ENCODE measurements at places on chromosomes 2 and 18.

DNA sequence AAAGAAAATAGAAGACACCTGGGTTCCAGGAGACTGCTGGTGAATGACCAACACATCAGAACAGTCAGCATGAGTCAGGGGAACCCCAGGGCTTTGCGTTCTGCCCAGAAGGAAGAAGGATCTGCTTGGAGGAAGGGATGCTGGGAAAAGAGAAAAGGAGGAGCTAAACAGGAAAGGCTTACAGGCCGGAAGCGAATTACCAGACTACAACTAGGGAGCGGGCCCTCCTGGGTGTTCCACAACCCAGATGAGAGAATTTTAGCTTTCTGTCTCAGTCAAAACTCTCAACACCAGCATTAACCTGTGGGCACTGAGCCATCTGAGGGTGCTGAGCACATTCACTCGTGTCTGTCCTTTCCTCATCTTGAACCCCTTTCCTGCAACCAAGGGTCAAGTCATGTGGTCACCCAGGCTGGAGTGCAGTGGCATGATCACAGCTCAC is 19.2 kb downstream of the CDC42EP3 start:
- no peak for DNase-seq

- no peak for DNase-seq
Measured at GRCh38 chr2:241107031-241107783, 5.1 kb upstream of the MTERF4 start.

DNA sequence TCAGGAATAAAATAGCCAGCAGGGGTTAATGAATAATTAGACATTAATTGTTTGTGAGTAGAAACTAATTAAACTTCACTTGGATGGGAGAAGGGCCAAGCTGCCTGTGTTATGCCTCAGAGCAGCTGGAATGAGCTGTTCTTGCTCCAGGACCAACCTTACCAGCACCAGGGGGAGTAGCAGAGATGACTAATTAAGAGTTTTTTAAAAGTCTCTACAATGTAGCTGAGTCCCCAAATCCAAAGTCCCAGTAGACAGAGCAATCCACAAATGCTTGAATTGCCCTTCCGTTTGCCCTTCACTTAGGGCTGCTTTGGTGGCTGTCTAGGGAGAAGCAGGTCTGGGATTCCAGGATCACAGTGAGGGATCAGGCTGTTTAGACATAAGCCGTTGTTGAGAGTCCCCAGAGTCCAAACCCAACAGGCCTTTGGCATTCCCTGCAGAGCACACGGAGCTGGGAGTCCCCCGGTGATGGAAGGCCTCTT is 59.4 kb downstream of the RHOB start:
- DNase-seq = no peak

DNA sequence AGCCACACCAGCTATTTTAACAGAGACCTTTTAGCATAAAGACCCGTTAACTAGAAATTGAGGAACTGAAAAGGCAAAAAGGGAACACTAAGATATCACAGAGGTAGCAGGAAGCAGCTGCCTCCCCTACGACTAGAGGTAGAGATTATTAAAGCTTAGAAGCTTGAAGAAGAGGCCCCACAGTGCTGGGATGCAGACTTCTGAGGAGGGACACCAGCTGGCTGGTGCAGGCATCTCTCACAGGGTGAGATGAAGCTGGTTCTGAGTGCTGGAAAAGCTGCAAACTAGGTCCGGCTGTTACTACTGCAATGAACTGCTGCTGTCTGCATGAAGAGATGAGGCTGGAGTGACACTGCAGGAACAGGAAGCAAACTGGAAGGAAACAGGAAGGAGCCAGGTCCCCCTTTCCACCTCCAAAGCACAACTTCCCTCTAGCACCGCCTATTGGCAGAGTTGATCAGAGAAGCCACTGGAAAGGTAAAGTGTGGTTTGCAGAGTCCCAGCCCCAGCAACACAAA is 61.2 kb upstream of the MRPS9 start:
- DNase-seq = no peak

GRCh38 chr2:147945660-147946059 is 74.9 kb downstream of the ORC4 start:
- DNase-seq = no peak

DNA sequence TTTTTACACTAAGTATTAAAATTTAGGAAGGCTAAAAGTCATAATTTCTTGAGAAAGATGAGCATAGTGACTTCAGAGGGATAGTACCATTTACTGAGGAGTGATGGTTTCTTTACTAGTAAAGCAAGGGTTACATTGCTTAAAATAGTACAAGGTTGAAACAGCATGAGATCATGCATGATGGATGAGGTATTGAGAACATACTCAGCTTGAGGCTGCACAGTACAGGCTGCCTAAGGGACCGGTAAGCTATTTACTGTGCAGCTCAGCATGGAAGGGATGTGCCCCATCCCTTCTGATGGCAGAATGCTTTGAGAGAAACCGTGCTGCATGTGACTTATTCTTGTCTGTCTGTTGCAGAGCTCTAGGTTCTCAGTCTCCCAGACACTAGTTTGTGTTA is 122.1 kb downstream of the EML6 start:
- no peak for DNase-seq

DNA sequence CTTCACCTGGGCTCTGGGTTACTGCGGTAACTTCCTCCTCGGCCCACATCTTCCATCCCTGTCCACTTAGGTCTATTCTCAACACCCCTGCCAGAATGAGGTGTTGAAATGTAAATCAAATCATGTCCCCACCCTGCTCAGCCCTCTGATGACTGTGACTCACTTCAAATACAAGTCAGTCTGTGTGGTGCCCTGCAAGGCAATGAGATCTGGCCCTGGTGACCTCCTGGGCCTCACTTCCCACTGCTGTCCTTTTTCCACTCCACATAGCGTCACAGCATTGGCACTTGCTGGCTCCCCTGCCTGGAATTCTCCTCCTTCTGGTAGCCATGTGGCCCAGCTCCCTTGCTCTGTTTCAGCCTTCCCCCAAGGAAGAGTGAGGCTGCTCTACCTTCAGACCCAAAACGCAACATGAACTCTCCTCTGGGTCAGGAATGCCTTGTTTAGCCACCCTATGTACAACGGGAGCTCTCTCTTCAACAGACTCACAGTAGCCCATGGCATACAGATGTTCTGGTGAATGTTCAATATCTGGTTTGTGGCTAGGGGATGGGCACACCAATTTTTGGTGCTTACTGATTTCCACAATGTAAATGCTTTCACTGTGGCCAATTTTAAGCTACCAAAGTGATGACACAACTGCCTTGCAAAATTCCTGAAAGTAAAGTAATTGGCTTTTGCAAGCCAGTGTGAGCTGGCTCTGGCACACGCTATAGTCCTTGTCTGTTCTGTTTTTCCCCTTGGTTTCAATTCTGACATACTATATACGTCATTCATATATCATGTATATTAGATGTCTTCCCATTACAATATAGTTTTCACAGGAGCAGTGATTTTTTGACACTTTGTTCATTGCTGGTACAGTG is 550.3 kb upstream of the HS6ST1 start:
- no peak for DNase-seq

GRCh38 chr2:217886720-217887309 is 116.0 kb downstream of the TNS1 start:
- no peak for DNase-seq

GRCh38 chr18:5717256-5717655 is 173.5 kb upstream of the EPB41L3 start:
- no peak for DNase-seq

GRCh38 chr2:153477636-153478288 is 800 bp downstream of the RPRM start:
- DNase-seq = no peak

- no peak for DNase-seq
Measured at GRCh38 chr2:202299712-202300111, 34.1 kb downstream of the NOP58 start.

GRCh38 chr2:11411768-11412448 is 54.1 kb downstream of the E2F6 start:
- no peak for DNase-seq

DNA sequence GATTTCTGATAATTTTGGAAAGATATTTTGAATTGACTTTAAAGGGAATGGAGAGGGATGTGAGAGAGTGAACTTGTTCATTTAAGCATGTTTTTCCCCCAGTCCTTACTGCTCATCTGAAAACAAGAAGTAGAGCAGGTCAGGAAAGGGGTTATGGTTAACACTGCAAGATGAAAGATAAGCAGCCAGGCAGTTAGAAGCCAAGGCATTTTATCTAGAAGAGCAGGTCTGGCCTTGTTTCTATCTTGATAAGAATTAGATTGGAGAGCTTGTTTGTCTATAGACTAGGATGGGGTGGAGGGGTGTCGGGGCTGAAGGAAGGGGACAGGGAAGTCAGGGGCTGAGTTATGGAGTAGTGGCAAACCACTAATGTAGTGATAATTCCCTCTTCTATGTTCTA is 171.6 kb downstream of the IKZF2 start:
- DNase-seq = no peak

GRCh38 chr18:2338601-2339000 is 232.7 kb downstream of the METTL4 start:
- DNase-seq = no peak

GRCh38 chr2:4094743-4095142 is 391.4 kb downstream of the DCDC2C start:
- no peak for DNase-seq

- no peak for DNase-seq
Measured at GRCh38 chr18:5251117-5251516, 44.4 kb downstream of the ZBTB14 start.

GRCh38 chr18:34594266-34594665 is 115.8 kb upstream of the DTNA start:
- no peak for DNase-seq

- DNase-seq = no peak
Measured at GRCh38 chr2:44016282-44016681, 20.5 kb upstream of the LRPPRC start.

DNA sequence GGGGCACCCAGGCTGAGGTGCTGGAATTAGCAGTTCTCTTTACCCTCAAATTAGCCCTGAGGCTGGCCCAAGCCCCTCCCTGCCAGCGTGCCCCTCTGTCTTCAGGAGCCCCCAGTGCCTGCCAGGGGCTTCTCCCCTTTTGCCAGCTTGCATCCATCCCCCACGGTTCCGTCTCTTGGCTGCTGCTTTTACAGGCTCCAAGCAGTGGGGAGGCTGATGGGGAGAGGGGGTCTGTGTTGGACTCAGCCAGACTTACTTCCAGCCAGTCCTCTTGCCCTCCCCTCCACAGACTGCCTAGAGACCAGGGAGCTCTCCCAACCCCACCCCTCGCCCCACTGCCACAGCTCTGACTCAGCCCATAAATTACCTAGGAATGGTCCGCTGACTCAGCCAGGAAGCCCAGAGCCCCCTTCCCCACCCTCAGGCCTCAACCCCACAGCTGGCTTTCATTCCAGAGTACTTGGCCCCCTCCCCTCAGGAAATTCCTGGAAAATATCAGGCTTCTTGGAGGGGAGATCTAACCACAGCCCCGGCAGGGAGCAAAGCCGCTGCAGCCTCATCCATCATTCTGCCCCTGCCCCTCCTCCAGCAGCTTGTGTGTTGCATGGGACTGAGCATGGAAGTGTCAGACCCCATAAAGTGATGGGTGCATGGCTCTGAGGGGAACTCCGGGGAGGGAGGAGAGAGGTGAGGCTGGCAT is 184.6 kb downstream of the ZFP36L2 start:
- no peak for DNase-seq

DNA sequence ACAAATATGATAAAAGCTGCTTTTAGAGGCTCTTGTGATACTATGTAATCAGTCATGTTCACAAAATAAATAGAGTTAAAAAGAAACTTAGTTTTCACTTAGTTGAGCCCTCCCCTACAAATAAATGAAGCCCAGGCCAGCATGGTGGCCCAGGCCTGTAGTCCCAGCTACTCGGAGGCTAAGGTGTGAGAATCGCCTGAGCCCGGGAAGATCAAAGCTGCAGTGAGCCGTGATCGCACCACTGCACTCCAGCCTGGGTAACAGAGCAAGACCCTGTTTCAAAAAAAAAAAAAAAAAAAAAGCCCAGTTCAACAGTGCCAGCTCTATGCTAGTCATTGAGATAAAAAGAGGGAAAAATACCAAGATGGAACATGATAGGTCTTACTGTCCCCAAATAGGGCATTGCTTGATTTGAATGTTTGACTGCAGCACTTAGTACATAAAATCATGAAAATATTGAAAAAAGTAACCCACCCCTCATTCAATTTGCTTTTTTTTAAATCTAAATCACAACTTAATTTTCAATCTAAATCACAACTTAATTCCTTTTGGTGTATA is 1.5 kb downstream of the ASNSD1 start:
- DNase-seq = no peak

DNA sequence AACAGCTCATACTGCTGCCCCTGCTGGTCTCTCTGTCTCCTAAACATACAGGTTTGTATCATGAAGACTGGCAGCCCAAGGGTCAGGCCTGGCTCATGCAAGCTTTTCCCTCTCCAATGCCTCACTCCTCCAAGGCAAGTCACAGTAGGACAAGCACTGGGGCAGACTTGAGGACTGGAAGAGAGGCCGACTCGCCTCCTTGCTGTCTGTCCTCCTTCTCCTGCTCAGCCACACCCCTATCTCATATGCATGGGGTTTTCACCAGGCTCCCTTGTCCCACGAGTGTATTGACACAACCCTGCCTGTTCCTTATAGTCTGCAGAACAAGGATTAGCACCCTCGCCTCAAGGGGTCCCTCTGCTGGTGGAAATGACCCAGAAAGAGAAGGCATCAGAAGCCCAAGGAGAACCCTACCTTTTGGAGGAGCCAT is 223.7 kb downstream of the SOX11 start:
- DNase-seq = no peak

DNA sequence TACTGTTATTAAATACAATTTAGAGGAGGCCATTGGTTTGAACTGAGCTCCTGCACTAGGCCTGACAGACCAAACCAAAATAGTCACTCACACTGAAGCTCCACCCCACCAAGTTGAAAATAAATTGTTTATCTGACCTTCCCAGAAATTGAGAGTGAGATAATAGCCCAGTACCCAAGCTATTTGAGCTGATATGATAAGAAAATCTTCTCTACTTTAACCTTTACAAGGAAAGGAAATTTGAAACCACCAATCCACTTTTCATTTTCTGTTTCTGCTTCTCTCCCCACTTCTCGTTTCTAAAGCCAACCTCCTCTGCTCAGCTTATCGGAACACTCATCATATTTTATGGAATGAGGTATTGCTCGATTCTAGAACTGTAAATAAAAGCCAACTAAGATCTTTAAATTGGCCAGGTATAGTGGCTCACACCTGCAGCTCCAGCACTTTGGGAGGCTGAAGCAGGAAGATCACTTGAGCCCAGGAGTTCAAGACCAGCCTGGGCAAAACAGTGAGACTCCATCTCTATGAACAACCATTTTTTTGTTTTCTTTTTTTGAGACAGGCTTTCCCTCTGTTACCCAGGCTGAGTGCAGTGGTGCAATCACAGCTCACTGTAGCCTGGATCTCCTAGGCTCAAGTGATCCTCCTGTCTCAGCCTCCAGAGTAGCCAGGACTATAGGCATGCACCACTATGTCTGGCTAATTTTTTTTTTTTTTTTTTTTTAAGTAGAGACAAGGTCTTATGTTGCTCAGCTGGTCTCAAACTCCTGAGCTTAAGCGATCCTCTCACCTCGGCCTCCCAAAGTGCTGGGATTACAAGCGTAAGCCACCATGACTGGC is 13.3 kb upstream of the GALM start:
- no peak for DNase-seq

- DNase-seq = no peak
Measured at GRCh38 chr18:37222354-37222998, 343.1 kb downstream of the CELF4 start.

GRCh38 chr2:109053716-109054115 is 64.7 kb upstream of the EDAR start:
- DNase-seq = no peak
